ENCODE measurements at places on chromosomes 7 and 10.

- no peak for DNase-seq
Measured at GRCh38 chr7:80218723-80219122, 84.1 kb downstream of the GNAI1 start.

DNA sequence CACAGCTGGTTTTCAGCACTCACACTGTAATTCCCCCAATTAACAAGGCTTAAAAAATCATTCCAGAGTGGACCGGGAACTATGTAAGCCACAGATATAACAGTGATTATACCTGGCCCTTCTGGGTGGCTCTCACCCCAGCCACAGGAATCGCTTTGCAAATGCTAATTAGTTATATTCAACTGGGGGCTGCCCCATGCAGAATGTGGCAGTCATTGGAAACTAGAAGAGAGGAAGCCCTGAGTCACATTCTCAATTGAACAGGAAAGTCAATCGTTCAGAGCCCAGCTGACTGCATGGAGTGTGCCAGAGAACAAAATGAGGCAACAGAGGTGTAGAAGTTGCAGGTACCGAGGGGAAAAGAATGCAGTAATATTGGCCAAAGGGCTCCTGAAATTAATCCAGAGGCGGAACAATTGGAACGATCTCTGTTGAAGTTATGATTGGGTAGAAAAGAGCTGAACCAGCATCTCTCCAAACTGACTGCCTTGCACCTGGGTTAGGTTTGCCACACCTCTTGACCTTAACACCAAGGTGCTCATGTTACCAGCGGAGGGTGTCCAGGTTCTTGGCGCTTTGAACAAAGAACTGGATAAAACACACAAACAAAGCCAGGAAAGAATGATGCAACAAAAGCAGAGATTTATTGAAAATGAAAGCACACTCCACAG, 909.7 kb upstream of the AUTS2 start:
- DNase-seq, result peak; percentile 17

- peak; percentile 21 for DNase-seq
Measured at GRCh38 chr10:43407148-43407575, 1.8 kb downstream of the HNRNPF start.

- DNase-seq, result no peak
Measured at GRCh38 chr10:133251388-133252222, 13.9 kb downstream of the VENTX start.

GRCh38 chr7:131557652-131558385, 1.4 kb upstream of the PODXL start:
- DNase-seq, result no peak

DNA sequence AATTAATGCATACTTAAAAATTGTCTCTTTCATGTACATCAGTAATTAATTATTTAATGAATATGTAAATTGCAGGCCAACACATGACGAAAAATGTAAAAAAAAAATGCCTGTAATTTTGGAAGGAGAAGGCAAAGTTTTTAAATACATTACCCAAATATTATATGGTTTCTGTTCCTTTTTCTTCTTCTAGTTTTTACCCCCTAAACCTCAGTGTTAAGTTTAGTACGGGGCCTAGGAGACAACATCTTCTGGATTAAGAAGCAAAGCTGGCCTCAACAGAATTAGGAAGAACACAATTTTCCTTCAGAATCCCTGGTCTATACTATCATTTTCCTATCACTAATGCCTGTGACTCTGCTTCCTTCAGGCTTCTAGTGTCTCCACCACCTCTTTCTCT, 459.3 kb upstream of the NRP1 start:
- no peak for DNase-seq

DNA sequence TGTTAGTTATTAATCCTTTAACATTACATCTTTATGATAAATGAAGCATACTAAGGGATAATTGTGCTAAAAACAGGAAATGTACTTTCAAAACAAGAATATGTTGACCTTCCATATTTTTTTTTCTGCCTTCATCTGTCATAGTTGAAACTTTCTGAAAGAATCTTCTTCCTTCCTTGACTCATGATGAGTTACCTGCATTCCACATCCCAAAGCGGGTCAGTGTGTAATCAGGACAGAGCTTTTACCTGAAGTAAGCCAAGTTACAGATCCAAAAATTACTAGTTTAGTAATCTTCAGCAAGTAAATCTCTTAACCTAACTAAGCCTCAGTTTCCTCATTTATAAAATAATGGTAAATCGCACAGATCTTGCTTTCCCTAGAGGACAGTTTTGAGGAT, 13.4 kb upstream of the ARL4A start:
- DNase-seq, result no peak

DNA sequence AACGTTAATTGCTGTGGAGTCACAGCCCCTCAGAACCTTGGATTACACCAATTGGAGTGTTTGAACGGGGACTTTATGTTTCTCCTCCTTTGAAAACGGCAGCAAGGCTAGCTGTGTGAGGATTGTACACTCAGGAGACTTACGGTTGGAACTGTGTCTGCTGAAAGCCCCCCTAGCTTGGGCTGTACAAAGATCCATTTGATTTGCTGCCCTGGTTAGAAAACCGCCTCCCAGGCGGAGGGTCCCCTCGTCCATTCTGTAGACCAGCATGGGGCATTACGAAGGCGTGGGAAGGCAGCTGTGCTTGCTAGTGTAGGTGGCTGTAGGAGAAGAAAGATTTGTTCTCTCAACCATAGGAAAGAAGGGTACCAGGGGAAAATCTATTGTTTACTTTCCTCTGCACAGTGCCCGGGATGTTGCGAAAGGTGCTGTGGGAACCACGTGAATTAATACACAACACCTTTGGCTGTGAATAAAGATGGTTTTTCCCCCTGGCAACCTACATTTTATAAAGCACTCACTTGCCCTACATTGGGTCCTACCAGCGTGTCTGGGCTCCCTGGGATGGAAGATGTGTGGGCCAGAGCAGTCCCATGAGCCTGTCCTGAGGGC, 73.4 kb upstream of the BTBD16 start:
- no peak for DNase-seq

DNA sequence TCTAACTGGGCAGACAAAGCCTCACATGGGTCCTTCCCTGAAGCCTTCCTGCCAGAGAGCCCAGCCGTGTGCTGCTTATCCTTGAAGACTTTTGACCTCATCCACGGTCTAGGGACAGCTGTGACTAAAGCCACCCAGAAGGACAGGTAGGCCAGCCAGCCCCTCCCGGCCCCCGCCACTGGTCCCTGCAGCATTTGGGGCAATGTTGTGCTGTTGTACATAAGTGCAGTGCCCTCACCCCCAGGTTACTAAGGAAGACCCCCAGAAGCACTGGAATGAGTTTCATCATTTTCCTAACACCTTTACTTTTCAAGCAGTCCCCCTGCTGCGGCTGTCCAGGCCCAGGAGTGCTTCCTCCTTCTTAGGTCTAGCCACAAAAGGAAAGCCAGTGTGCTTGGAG, 43.0 kb downstream of the TMEM209 start:
- no peak for DNase-seq

DNA sequence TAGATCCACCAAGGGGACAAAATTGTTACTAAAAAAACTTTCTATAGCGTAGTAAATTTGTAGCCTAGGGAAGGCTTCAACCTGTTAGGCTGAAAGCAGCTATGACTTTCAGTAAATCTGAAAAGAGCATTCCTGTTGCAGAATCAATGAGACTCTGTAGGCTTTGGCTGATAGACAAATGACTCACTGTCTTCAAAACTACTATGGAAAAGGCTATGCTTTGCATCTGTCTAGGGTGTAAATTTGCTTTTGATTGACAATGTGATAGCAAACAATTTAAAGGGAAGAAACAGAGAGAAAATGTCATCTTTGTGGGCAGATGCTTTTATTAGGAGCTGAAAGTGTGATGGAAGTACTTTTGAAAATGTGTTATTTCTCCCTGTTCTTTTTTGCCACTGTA, 60.6 kb downstream of the ARL5B start:
- no peak for DNase-seq

DNA sequence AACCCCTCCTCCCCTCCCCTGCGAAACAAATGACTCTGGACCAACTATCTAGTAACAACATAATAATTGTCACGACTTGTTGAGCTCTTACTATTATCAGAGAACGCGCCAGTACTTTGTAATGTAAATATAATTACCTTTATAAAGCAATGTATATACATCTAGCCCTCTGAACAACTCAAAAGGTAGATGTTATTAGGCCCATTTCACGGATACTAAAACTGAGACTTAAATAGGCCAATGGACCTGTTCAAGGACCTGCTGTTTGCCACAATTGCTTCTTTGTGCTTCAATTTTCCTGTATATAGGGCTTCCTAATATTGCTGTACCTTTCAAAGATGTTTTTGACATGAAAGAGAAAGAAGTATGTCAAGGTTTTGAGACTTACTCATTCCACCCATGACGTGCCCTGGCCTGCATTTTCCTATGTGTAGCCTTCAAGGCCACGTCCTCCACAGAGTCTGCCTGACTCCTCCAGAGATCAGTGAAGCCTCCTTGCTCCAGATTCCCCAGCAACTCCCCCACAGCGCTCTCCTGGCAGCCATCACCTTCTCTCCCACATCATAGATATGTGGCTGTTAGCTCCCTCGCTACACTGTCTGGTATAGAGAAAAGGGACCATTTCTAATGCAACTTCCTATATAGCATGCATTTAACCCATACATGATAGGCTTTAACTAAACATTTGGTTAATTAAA, 156.6 kb downstream of the SKIDA1 start:
- no peak for DNase-seq

GRCh38 chr10:22438711-22439110, 93.4 kb downstream of the SPAG6 start:
- no peak for DNase-seq

DNA sequence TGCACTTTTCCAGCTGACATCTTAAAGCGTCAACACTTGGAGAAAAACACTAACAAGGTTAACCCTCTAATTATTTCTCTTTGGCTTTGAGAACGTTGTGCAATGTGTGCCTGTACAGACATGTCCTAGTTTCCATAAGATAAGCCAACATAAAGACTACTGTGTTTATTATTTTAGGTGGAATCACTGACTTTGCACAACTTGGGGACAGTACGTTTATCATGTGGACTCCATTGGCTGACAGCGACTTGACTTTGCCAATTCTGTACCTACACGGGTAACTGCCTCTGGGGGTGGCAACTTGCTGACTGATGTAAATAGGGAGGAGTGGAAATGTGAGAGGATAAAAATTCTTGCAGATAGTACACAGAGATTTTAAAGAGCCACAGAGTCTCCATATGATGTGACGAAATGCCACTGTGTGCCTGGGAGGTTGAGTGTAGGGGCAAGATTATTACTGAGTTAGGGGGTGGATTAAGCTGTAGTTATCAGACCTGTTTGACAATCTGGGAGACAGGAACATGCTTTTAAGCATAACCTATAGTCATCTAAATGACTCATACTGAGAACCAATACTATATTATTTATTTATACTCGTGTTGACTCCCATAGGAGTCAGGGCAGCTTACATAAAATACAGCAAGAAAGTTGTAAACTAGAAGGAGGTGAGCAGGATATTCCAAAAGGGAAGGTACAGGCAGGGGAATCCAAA, 21.0 kb downstream of the SLC13A4 start:
- no peak for DNase-seq

DNA sequence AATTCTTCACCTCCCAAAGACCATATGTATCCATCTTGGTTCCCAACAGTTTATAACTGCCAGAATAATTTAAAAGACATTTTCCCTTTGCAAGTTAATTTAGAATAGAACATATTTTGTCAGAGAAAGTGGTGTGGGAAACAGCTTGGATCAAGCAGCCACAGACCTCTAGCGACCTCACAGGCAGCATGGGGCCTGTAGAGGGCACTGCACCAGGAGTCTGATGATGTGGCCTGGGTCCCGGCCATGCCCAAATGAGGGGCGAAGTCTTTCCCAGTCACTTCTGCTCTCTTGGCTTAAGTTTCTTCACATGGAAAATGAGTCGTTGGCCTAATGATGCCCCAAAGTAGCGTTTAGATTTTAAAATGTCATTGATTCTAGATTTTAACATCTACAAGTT, 243.2 kb downstream of the SDK1 start:
- DNase-seq, result no peak

DNA sequence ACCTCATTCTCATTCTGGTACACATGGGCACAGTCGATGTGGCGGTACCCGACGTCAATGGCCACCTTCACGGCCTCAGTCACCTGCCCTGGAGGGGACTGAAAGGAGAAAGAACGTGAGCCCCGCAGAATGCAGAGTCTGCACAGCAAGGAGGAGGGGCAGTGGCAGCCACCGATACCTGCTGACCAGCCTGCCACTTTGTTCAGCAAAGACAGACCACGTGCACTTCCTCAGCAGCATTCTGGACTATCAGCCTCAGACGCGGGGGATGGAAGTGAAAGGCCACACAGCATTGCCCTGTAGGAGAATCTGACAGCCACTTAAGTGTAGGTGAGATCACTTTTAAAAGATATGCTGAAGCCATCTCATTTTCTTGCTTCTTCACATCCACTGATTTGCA, 7.2 kb downstream of the AKR1B1 start:
- DNase-seq, result no peak

- DNase-seq, result no peak
Measured at GRCh38 chr10:96470116-96470743, 43.5 kb downstream of the TLL2 start.

DNA sequence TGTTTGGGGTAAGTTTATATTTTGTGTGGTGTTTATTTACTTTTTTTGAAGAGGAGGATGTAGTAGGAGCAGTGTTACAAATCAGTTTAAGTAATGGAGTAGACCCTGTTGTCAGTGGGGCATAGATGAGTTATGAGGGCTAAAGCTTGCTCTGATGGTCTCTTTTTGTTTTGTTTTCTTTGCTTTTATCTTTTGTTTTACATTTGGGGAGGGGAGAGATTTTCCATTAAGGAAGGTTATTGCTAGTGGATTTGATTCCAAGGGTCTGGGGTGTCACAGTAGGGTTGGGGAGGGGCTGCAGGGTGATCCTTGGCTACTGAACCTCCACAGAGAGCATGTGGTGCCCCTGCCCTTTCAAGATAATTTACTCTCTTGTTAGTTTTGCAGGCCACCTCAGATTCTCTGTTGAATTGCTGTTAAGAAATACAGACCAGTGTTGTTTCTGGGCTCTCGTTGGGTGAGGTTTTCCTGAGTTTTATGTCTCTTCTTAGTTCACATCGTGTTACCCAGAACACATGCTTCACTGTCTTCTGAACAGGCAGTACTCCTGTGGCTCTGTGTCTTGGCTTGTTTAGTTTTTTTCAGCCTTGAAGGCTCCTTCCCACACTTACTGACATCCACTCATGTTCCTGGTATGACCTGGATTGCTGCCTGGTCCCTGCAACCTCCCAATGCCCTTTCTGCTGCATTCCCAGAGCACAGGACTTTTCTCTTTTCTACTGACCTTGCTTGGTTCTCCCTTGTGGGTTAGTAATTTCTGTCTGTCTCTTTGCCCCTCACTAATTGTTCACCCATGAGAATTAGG, 4.2 kb downstream of the KIFBP start:
- no peak for DNase-seq

DNA sequence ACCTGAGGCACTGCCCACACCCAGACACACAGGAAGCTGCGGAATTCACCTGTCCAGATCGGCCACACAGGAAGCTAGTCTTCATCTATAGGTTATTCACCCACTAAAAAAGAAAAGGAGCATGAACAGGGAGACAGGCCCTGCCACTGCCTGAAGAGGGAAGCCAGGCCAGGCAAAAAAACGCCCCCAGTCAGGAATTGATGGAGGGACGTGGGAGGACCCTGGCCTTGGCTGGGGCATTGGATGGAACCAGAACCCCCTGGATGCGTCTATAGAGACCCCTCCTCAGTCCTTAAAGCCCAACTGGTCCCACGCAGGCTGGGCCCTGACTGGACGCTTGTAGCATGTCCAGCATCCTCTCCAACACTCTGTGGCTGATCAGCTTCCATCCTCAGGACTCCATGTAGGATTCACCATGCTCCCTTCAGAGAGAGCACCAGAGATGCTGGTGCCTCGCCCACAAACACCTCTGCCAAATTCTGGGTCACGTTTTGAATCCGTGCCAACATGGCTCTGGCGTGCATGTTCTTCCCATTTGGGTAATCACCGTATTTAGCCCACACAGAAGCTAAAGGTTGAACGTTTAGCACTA, 259.3 kb upstream of the TCERG1L start:
- no peak for DNase-seq

GRCh38 chr7:25852939-25853271, 299.1 kb upstream of the NFE2L3 start:
- no peak for DNase-seq
